A549 treated with GW870086 at 1 μM for 4 hours (cell line): ENCODE measurements at places on chromosomes 16 and 17. TPM values are rescaled to one million over a fixed set of nuclear protein-coding genes. Genes with fewer than 3 reads are reported as not detected.

Gene FNDC8
- total RNA-seq, result not detected in 5 replicates

Gene TBC1D3C
- total RNA-seq, result 0.07 TPM in 1 of 5 replicates, not detected in the others

Gene ARMC5
- total RNA-seq, result 7.1 to 14.6 TPM (median 10.8 TPM) in 5 replicates

Gene RAI1
- 36.0 to 43.7 TPM (median 37.9 TPM) in 5 replicates for total RNA-seq

Gene NOG
- 0.78 to 1.4 TPM (median 1.1 TPM) in 5 replicates for total RNA-seq

Gene LIG3
- total RNA-seq, result 14.7 to 20.3 TPM (median 17.6 TPM) in 5 replicates

Gene NOMO2
- 97.8 to 113 TPM (median 106 TPM) in 5 replicates for total RNA-seq

Gene SHISA6
- not detected in 5 replicates for total RNA-seq

Gene PIK3R6
- not detected in 5 replicates for total RNA-seq

Gene IL34
- 0.44 to 0.85 TPM (median 0.45 TPM) in 5 replicates for total RNA-seq

Gene NPIPA7
- total RNA-seq, result 6.2 to 20.0 TPM (median 8.9 TPM) in 5 replicates

Gene LGALS9B
- not detected in 5 replicates for total RNA-seq

Gene SLFN14
- total RNA-seq, result not detected in 5 replicates

Gene ABCA10
- total RNA-seq, result 0.07 to 0.12 TPM (median 0.10 TPM) in 5 replicates

Gene CRYM
- total RNA-seq, result 1.2 to 2.5 TPM (median 1.8 TPM) in 5 replicates

Gene TLCD3A
- 50.0 to 57.0 TPM (median 54.5 TPM) in 5 replicates for total RNA-seq

Gene RSAD1
- 26.5 to 36.3 TPM (median 32.8 TPM) in 5 replicates for total RNA-seq

Gene SLC5A2
- 0.09 to 1.0 TPM (median 0.24 TPM) in 5 replicates for total RNA-seq

Gene TBX21
- total RNA-seq, result 0.06 to 0.19 TPM (median 0.10 TPM) in 5 replicates

Gene KRTAP4-4
- total RNA-seq, result not detected in 5 replicates

Gene CTRB2
- total RNA-seq, result not detected in 5 replicates

Gene CACNG5
- not detected in 5 replicates for total RNA-seq

Gene NPEPPS
- 53.6 to 70.0 TPM (median 60.8 TPM) in 5 replicates for total RNA-seq

Gene ITGB3
- 2.3 to 5.3 TPM (median 4.4 TPM) in 5 replicates for total RNA-seq

Gene PIRT
- not detected in 5 replicates for total RNA-seq

Gene WNT3
- total RNA-seq, result 3.8 to 4.7 TPM (median 4.2 TPM) in 5 replicates

Gene RMI2
- 22.5 to 31.9 TPM (median 30.4 TPM) in 5 replicates for total RNA-seq

Gene SEPTIN1
- total RNA-seq, result 1.1 to 2.0 TPM (median 1.6 TPM) in 5 replicates

Gene TP53TG3
- total RNA-seq, result 0.61 to 1.00 TPM (median 0.79 TPM) in 4 of 5 replicates, not detected in the other
